ENCODE measurements at places on chromosomes 3 and 15.

- peak; percentile 66 for DNase-seq
Measured at GRCh38 chr15:62456011-62456920, 291.2 kb upstream of the C2CD4B start.

DNA sequence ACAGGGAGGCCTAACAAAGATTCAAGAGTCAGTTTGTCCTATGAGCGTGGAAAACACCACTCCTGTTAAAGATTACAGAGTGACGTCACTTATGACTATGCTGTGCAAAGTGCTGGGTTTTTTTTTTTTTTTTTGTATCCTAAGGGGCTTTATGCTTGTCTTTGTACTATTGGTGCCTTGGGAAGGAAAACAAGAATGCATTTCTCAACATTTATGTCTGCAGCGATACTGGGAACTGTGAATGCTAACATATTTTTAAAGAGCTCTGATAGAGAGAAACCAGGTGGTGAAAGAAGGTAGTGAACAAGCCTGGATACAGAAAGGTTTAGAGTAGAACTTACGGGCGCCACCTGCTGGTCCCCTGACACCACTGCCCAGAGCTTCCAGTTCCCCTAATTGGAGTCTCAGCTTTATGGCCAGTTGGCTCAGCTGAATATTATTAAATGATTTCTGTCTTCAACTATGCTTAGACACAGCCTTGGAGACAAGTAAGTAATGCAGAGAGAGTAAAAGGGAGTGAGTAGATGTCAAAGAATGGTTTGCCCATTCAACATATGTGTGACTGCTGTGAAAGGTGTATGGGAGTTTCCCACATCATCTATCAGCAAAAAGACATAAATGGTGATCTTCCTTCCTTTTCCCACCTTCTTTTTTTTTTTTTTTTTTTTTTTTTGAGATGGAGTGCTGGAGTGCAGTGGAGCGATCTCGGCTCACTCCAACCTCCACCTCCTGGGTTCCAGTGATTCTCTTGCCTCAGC, 807.9 kb upstream of the CFAP20DC start:
- peak; percentile 82 for DNase-seq

GRCh38 chr15:28985691-28986090, 99.9 kb downstream of the APBA2 start:
- no peak for DNase-seq

DNA sequence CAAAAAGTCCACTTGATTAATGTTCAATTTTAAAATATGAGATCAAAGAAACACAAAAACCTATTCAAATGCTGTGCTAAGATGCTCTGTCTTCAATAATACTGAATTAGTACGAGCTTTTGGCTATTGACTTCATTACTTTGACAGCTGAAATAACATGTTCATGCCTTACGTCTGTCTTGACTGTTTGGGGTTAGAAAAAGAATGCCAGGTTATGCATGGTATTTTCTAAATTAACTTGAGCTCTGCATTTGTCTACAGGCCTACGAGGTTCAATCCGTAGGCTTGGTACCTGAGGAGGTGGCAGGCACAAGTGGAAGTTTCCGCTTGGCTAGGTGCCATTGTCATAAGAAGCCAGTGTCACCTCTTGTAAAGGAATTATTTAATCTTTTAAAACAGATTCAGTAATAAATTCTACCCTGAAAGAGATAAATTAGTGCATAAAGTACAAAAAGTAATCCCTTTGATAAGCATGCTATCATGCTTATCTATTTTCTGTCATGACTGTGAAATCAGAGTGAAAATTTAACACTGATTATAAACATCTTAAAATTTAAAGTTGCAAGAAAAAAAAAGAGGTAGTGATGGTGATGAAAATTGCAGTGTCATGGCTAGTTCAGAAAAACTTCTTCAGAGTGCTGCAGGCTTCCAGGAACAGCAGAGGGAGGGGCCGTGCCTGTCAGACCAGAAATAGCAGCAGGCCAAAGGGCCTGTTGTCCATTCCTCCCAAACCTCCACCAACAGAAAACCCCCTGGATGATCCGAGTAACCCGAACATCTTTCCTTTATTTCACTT, 115.7 kb downstream of the ARRDC4 start:
- DNase-seq, result peak; percentile 27

Data from ELF-1 (cell line).